ENCODE measurements at places on chromosomes 13 and 19.

- H3K27me3 ChIP-seq: peaks cover 4% of the 10 kb centered on the region
- peaks cover 71% of the 10 kb centered on the region for H3K4me1 ChIP-seq
- no peak overlapping the region for H3K4me3 ChIP-seq
- no peak for DNase-seq
- peak overlapping the region; percentile 45 for H3K27ac ChIP-seq
These were observed 2.1 kb downstream of the CEBPA start for GRCh38 chr19:33300009-33300893.

- no peaks in the 10 kb centered on the region for H3K27me3 ChIP-seq
- H3K27ac ChIP-seq: no peak overlapping the region
- DNase-seq: no peak
- H3K4me3 ChIP-seq: no peak overlapping the region
These were observed 245.6 kb downstream of the DCT start for GRCh38 chr13:94233837-94234236.

DNA sequence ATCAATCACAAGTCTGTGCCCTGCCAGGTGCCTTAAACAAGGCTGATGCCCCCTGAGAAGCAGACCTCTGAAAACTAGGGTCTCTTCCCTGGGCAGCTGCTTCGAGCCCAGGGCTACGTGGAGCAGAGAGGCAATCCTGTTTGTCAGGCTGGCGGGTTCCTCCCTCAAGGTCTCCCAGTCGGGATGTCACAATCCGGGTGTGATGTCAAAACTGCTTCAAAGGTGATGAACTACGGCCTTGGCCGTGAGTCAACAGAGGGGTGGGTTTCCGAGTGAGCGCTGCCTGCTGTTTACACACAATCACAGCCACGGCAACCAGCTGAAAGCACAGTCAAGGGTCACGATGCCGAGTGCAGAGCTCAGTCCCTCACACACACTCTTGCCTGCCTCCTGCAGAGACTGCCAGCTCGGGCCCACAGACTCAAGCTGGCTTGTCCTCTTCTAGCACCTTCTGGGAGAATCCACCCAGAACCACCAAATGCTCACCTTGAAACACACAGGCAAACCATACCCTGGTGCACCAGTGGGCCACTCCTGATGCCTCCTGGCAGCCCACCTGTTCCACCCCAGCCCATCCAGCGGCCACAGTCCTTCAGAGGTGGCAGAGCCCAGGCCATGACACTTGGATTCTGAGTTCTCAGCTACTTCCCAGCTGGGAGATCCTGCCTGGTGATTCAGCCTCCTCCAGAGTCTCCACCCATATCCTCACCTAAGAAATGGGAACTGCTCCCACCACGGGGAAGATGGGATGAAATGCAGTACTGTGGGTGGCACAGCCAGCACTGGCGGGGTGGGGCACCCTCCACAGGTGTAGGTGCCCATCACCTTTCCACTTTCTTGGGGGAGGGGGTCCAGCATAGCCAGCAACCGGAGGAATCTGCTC, 6.8 kb downstream of the ELL start:
- peaks cover 50% of the 10 kb centered on the region for H3K4me1 ChIP-seq
- no peak overlapping the region for H3K4me3 ChIP-seq
- peak overlapping the region; percentile 87 for H3K27ac ChIP-seq
- H3K27me3 ChIP-seq: no peaks in the 10 kb centered on the region
- no peak for DNase-seq

DNA sequence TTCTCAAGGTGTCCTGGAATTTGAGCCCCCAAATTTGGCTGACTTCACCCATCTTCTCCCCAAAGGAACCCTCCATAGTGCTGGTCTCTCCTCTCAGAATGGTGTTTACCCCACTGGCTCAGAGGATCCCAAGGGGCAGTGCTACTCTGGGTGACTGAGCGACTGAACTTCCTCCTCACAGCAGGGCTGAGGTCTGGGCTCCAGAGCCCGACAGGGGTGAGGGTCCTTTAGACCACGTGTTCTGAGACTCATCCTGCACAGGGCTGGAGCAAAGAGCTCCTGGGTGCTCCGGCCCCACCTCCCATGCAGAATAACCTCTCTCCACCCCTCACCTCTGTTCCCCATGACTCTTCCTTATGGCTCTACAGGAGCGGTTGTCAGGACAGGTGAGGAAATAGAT, 23.2 kb upstream of the CD33 start:
- H3K36me3 ChIP-seq: no peaks in the 10 kb centered on the region
- no peaks in the 10 kb centered on the region for H3K4me1 ChIP-seq
- H3K4me3 ChIP-seq: no peak overlapping the region
- DNase-seq: no peak
